Bronchial epithelial cell (primary cell): ENCODE measurements at places on chromosomes 2 and 18. TPM values are rescaled to one million over a fixed set of nuclear protein-coding genes. Genes with fewer than 3 reads are reported as not detected.

DSG4 gene
- under 0.01 TPM in 1 of 2 replicates, not detected in the other for total RNA-seq

GRCh38 chr2:48519593-48519992 is 10.4 kb upstream of the STON1 start:
- DNase-seq: no peak

DNA sequence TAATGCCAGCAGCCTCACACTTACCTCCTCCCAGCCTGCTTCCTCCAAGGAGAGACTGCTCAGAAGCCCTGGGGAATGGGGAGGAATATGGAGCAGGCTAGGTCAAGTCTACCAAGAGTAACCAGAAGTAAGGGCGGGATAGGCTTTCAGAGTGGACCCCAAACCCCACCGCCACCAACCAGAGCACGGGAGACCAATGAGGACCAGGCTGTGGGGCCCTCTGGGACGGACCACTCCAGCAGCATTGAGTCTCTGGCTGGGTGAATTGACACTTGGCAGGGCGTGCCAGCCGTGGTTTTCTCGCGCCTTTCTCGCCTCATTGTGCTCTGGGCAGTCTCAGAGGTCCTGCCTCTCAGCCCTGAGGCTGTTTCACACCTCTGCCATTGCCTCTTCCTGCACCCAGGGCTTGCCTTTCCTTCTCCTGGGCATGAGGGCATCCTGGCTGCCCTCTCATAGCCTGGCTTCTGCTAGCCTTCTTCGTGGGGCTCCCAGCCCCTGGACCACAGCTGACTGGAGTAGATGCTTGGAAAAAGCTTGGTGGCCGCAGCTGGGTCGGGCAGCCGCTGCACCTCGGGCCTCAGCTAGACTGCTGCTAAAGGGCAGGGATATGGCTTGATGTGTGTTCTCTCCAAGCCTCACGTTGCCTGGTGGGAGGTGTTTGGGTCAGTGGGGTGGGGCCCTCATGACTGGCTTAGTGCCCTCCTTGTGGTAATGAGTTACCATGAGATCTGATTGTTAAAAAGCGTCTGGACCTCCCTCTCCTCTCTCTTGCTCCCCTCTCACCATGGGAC is 40.5 kb upstream of the HS6ST1 start:
- DNase-seq: no peak

GRCh38 chr2:223100061-223100511 is 48.1 kb downstream of the KCNE4 start:
- DNase-seq: no peak

DNA sequence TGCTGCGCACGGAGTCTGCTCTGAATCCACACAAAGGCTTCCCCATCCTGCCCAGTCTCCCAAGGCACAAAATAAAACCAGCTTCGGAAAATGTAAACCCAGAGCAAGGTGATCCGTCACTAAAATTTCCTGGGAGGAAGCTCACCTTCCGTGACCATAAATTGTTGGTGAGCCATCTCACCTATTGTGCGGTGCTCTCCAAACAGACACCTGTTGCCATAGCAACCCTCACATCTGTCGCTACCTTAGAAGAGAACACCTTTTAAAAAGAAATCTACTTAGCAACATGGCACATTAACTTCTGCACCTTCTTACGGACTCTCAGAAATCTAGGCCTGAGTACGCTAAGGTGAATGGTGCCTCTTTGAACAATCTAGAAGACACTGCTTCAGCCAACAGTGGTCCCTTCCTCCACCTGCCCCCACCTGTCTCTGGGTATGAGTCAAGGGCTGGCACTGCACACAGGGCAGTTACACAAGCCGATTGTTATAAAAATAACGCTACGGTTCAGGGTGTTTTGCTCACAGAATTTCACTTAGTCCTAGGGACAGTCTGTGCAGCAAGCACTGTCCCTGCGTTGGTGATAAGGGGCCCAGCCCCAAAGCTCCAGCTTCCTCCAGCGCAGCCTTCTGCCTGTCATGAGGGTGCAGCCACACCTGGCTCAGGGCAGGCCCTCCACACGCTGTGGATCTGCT is 114.9 kb upstream of the ID2 start:
- no peak for DNase-seq

DNA sequence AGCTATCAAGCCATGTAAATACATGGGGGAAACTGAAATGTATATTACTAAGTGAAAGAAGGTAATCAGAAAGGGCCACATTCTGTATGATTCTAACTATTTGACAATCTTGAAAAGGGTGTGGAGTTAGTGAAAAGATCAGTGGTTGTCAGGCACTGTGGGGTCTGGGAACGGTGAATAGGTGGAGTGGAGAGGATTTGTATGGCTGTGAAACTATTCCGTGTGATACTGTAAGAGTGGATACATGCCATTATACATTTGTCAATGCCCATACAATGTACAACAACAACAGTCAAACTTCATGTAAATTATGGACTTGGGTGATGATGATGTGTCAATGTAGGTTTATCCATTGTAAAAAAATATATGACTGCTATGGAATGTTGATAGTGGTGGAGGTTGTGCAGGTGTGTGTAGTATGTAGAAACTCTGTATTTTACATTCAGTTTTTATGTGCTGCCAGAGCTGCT is 1116.2 kb downstream of the SUCLG1 start:
- DNase-seq: no peak

GRCh38 chr2:110707386-110707965 is 24.9 kb upstream of the ACOXL start:
- no peak for DNase-seq

DNA sequence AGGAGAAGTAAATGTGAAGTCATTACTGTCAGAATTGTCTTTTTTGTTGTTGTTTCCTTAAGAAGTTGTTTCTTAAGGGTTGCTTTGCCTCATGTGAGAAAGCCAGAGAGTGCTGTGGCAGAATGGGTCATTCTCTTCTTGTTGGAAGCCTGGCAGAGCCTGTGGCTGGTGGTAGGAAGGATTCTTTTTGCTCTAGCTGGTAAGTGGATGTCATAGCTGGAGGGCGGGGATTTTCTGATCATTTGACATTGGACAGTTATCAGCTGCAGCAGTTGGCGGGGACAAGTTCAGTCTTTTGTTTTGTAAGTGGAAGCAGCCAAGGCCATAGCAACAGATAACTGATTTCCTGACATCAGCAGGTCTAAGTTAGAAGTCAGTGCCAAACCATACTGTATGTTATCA is 5.5 kb upstream of the RMDN2 start:
- DNase-seq: no peak

- DNase-seq: no peak
These were observed 15.8 kb downstream of the PTPN18 start for GRCh38 chr2:130371723-130372054.

GRCh38 chr2:103401621-103402020 is 639.8 kb downstream of the TMEM182 start:
- DNase-seq: peak; percentile 40

- no peak for DNase-seq
These were observed 135.7 kb upstream of the EPC2 start for GRCh38 chr2:148508878-148509287.

DNA sequence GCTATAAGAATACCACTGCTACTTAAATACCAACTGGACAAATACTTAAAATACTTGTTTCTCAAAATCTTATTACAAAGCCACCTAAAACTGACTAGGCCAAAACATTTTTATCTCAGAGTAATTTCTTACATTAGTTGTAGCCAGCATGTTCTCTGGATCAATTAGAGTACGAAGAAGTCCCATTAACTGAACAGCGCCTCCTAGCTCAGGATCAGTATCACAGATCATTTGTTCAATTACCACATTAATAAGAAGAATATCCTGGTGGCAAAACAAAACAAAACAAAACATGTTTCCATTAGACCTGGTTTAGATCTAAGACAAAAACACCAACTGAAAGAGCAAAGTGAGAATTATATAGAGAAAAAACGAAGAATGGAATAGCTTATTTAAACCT is 36.0 kb downstream of the PPP4R3B start:
- peak; percentile 9 for DNase-seq

ZNF396 gene
- total RNA-seq: 0.79 and 2.6 TPM in 2 replicates

GRCh38 chr2:18899725-18900124 is 310.4 kb upstream of the NT5C1B start:
- DNase-seq: no peak

- no peak for DNase-seq
These were observed 48.1 kb downstream of the BIN1 start for GRCh38 chr2:127058954-127059252.

- no peak for DNase-seq
These were observed 117.6 kb upstream of the EML6 start for GRCh38 chr2:54605836-54606235.

GRCh38 chr18:10458691-10459090 is 4.3 kb downstream of the APCDD1 start:
- no peak for DNase-seq

DNA sequence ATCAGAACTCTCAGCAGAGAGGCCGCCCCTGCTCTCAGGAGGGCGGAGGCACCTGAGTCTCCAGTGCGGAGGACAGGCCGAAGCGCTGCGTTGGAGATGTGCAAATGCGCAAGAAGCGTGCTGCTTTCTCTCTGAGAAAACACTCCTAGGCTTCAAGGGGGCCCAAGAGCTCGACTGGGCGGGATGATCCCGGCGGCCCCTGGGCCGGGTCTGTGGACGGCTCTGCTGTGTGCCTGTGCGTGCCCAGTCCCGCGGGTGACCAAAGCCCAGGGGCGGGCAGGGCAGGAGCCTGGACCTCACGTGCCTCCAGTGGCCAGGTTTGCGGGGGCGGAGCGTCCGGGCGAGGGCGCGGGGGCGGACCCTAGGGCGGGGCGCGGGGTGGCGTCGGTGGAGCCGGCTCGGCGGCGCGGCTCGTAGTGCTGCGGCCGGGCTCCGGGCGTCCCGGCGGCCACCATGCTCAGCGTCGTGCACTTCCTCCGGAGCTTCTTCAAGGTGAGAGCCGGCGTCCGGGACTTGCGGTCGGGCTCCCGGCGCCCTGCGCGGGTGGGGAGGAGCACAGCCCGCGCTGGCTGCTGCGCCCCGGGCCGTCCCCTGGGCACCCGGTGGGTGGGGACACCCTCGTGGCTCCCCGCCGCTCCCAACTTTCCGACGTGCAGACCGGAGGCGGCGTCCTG is at the start of gene ARHGEF4:
ARHGEF4 (plus strand) TSS at position 414 of the 674 bp plus-strand sequence; CDS start at position 454, 40 bp downstream.
- DNase-seq: no peak

DNA sequence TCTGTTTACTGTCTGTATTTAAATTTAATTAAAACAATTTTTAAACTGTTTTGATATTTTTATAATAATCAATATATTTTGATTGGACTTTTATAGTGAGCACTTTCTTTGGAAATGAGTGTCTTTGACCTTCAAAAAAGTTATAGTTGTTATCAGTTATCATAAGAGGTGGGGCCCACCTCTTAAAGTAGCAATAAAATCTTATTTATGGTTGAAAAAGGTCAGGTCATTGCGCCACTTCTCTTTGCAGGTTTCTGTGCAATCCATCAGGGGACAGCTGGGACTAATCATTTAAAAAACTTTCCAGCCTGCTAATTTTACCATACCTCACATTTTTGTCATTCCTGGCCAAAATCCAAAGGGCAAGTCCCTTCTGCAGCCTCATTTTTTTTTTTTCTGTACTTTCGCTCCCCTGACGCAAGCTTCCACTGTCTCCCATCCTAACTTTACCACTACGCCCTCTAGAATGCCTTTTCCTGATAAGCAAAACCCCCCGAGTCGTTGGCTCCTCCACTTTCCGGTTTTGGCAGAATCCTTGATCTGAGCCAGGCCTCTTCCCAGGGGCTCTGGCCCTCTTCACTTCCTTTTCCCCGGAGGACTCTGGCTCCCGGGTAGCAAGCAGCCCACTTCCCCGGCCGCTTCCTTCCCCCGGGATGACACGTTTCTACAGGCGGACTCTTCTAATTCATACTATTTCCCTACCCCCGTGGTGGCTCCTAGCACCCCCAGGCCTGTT is 1.1 kb upstream of the SEH1L start:
- DNase-seq: peak; percentile 54

LONRF2 gene
- total RNA-seq: under 0.01 TPM in 1 of 2 replicates, not detected in the other

DNA sequence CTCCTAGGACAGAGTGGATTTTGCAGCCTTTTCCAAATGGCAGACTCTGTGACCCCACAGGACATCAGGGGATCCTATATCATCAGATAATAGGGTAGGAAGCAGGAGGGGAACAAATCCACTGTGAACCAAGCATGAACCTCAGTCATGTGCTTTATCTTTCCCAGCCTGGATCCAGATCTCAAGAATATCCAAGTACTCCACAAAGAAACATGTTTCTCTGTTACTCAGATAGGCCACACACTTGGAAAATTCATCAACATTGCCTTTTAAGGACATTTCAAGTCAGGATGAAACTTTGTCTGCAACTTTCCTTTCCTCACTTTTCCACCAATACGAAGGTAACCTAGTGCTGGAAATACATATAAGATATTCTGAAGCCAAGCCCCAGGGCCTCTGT is 85.8 kb downstream of the RDH14 start:
- DNase-seq: no peak

TMEM37 gene
- 0.26 TPM in 1 of 2 replicates, not detected in the other for total RNA-seq

DNA sequence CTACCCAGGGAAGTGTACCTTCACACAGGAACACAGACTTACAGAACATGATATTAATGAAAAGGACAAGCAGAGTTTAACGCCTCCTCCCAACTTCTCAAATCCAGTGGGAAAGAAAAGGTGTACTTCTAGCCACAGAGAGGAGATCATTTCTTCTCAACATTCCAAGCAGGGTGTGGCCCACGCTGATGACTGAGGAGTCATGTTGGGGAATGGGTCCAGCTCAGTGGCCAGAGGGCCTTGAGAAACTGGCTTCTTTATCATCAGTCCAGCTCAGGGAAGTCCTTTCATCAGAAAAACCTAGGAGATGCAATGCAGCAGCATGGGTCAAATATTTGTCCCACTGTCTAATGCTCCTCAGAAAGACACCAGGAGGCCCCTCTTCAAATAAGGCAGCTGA is 63.0 kb downstream of the RBM43 start:
- peak; percentile 3 for DNase-seq

DNA sequence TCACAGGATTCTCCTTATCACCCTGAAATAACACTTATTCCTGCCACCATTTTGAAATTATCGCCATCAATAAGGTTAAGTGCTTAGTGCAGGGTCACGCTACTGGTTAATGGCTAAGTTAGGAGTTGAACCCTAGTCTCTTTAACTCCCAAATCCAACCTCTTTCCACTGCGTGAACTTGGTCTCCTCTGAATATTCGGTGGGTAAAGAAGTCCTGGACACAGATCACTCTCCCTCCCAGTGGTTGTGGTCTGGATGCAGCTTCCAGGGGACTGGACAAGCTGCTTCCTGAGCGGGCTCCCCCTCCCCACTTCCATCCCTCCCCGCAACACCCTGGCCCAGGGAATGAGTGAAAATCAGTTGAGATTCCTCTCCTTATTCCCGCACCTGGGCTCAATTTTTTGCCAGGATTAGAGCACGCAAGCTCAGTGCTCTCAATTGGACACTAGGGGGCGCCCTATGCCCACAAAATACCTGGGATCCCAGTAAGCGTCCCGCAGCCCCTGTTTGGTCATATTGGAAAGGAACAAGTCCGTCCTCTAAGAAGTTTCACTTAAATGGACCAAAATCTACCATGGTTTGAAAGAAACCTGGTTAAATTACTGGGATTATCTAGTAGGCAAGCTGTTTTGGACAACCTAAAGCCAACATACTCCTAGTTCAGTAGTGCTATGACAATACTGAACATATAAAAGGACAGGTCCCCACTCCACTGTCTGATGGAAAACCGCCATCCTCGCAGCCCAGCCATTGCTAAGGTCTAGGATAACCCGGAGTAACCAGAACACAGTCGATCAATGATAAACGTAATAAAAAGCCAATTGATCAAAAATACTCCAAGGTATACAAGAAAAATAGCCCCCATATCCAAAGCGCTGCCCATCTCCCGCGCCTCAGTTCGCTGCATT is 40.4 kb downstream of the DHRS9 start:
- DNase-seq: peak; percentile 62
